Brain (organoid and tissue), 16 donors: ENCODE measurements at places on chromosomes 2 and 18. TPM values are rescaled to one million over a fixed set of nuclear protein-coding genes. Genes with fewer than 3 reads are reported as not detected.

- peak; percentile 69 for DNase-seq
These were observed 423.3 kb downstream of the LPIN1 start for GRCh38 chr2:12169721-12170120.

DNA sequence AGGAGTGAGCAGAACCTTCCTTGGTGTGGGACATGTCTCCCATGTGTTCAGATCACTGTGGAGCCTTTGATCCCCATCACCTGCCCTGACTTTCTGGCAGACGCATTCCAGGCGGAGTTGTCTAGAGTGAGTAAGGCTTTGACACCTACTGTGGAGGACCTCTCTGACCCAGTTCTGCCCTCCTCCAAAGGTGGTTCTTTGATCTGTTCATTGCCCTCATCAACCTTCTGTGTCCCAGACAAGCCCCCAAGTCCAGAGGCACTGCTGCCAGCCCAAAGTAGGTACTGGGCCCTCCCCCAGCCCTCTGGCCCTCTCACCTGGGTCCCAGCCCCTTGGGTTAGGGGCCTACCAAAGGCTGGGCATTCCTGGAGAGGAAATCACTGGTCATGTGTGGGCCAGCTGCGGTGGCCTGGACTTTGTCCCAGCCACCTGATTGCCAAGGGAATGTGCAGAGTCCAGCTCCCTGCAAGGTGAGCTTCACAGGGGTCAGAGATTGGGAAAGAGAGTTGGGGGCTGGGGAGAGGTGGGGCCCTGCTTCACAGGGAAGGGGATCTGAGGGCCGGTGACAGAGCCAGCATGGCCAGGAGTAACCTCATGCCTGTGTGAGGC lies 12.1 kb upstream of the FAHD2A start:
- DNase-seq: no peak

DNA sequence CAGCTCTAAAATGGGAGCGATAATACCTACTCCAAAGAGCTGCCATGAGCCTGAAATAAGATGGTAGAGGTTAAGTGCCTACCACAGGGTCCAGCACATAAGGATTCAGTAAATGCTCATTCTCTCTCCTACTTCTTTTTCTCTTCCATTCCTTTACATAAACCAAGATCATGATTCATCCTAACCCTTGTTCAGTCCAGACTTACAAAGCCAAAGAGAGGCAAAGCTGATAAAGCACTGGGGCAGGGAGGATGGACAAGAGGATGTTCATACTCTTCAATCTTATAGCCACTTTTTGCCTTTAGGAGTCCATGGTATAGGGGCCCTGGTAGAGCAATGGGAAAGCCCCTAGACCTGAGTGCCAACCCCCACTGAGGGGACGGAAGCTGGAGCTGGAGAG lies 75.6 kb upstream of the PKDCC start:
- DNase-seq: no peak

GRCh38 chr2:23578964-23579671 lies 194.1 kb downstream of the KLHL29 start:
- no peak for DNase-seq

- peak; percentile 88 for DNase-seq
These were observed 316.4 kb downstream of the DSEL start for GRCh38 chr18:67199993-67200617.

GRCh38 chr2:238240757-238241711 lies 1.2 kb upstream of the HES6 start:
- peak; percentile 97 for DNase-seq

DNA sequence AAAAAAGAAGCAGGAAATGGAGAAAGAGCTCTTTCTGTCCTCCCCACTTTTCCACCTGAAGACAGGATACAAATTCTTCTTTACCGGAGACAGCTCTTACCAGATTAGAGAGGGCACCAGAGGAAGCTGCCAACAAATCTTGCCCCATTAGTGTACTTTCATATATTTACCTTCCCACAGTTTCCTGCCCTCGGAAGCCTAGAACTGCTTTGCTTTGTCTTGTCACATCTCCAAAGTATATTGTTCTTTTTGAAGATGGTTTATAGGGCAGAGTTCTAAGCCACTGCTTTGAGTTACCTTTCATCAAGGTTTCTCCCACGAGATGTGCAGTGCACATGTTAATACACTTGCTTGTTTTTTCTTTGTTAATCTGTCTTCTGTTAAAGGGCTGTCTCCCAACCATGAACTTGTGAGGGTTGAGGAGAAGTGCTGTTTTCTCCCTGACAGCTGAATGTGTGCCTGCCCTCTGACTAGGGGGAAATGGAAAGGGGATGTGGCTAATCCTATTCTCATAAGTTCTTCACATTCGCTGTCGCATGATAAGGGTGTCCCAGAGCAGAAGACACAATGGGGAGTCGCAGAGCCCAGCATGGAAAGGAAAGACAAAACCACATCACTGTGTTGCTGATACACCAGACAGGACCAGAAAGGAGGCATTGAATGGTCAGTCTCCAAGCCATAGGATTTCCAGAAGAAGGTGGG lies 24.2 kb downstream of the CENPA start:
- no peak for DNase-seq

DNA sequence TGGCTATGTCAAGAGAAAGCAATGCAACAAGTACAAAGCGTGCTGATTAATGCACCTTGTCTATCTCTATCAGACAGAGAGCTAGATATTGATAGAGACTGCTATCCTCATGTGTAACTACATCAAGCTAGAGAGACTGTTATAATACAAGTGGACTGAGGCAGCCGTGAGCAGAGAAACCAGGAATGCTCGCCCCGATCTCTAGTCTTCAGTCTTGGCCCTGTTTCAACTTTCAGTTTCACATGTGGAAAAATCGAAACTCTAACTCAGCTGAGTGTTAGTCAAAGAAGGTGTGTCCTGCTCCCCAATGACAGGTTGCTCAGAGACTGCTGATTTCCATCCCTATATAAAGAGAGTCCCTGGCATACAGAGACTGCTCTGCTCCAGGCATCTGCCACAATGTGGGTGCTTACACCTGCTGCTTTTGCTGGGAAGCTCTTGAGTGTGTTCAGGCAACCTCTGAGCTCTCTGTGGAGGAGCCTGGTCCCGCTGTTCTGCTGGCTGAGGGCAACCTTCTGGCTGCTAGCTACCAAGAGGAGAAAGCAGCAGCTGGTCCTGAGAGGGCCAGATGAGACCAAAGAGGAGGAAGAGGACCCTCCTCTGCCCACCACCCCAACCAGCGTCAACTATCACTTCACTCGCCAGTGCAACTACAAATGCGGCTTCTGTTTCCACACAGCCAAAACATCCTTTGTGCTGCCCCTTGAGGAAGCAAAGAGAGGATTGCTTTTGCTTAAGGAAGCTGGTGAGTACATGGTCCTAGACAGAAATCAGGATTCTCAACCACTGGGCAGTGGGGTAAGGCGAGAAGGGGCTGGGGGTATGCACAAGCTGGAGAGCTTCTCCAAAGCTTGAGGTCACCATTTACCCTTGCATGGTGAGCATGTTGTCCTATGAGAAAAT lies at the start of gene RSAD2:
RSAD2 (plus strand) TSS at position 376 of the 903 bp plus-strand sequence; CDS start at position 400, 24 bp downstream.
- DNase-seq: no peak

The ST8SIA5 gene
- 45.0 TPM for polyA plus RNA-seq

The CARF gene
- polyA plus RNA-seq: 1.9 TPM
